ENCODE measurements at places on chromosomes 7 and 10.

DNA sequence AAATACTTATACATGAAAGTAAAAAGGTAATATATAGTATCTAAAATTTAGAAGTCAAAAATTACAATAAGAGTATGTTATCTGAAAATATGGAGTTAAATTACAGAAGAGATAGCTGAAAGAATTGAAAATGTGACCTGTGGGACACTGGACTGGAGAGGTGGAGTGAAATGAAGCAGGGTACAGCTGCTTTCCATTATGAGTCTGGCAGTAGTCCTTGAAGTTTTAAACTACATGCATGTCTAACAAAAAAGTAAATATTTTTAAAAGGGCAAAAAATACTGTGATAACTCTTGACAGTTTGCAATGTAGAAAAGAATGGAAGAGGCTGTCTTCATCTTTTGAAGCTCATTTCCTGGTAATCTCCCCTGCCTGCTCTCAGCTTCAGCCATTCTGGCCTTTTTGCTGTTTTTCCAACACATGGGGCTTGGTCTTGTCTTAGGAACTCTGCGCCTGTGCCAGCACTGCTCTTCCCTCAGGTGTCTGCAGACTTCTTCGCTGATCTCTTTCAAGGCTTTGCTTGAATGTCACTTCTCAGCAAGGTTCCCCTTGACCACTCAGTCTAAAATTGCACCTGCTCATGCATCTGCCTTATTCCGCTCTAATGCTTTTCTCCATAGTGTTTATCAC is 36.9 kb downstream of the PTPRZ1 start:
- H3K27ac ChIP-seq: no peak overlapping the region
- no peak overlapping the region for H3K4me3 ChIP-seq
- H3K27me3 ChIP-seq: no peaks in the 10 kb centered on the region
- no peak for DNase-seq
- peaks cover 3% of the 10 kb centered on the region for H3K4me1 ChIP-seq
- no peaks in the 10 kb centered on the region for H3K36me3 ChIP-seq

DNA sequence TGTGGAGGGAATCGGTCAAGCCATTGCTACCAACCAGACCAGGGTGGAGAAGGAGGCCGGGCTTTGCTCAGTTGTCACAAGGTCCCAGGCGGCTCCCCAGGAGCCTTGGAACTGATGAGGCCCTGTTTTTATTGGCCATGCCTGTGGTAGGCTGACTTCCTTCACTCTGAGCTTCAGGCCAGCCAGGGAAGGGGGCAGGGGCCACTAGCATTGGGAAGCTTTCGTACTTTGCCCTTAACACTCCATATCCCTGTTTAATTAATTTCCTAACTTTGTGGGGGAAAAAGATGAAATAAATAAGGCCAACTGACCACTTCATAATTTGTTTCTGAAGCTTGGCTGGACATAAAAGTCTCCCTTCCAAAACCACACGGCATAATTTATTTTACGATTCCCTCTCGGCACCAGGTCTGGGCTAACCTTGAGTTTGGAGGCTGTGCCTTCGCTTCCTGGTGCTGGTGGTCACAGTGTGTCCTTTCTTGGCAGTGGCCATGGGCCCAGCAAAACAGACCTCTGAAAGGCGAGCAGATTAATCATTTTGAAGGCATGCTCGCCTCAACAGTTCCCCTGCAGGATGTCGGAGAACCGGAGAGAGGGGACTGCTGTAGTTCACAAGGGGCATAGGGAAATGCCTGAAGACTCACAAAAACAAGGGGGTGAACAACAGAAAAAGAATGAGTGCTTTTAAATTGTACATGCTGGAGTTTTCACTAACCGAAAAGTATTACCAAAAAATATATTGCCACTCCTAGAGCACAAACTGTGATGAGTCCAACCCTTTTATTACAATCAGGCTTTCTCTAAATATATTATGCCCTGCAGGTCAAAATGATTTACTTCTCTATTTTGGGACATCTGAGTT is 966.0 kb downstream of the LRMDA start:
- H3K4me1 ChIP-seq: peaks cover 8% of the 10 kb centered on the region
- no peak for DNase-seq
- H3K27me3 ChIP-seq: no peaks in the 10 kb centered on the region
- H3K27ac ChIP-seq: no peak overlapping the region
- H3K4me3 ChIP-seq: no peak overlapping the region

DNA sequence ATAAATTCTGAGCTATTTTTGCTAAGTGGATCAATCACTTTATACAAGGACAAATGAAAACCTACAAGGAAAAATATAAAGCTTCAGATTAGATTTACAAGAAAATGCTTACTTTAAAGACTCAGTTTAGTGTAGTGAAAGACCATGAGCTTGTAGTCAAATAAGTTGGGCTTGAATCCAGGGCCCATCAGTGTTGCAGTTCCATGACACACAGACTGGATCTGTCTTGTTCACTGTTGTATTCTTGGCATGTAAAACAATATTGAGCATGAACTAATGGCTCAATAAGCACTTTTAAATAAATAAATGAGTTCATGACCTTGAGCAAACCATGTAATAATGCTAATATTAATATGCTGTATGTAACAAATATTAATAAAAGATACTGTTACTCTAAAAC is 164.6 kb upstream of the KCND2 start:
- H3K4me3 ChIP-seq: no peak overlapping the region
- no peak overlapping the region for H3K27ac ChIP-seq
- no peaks in the 10 kb centered on the region for H3K36me3 ChIP-seq
- H3K27me3 ChIP-seq: no peaks in the 10 kb centered on the region

- no peak for DNase-seq
- no peaks in the 10 kb centered on the region for H3K36me3 ChIP-seq
- no peak overlapping the region for H3K27ac ChIP-seq
- peaks cover 3% of the 10 kb centered on the region for H3K4me1 ChIP-seq
- H3K27me3 ChIP-seq: no peaks in the 10 kb centered on the region
- H3K4me3 ChIP-seq: no peak overlapping the region
These were observed 18.6 kb downstream of the C7orf33 start for GRCh38 chr7:148609045-148609725.

DNA sequence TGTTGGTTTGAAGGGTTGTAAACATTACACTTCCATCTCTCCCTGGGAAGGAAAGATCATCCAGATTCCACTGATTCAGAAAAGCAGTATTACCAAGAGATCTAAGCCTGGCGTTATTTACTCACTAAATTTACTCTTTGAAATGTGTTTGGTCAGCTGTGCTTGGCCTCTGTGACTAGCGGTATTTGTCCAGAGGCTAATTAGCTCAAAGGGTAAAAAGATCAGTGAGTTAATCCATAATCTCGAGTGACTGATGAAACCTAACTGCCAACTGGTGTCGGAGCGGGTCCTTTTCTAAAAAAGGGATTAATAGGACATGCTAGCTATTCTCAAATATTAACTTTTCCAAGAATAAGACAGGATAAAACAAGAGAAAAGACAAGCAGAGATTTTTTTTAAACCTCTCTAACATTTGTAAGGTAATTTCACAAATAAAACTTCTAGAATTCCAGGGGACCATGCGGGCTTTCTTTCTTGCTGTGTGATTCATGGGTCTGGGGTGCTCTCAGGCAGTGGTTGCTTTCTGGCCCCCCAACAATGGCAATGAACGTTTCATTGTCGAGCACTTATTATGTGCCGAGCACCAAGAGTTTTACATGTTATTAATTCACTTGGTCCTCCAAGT is 247.3 kb upstream of the AOAH start:
- no peak for DNase-seq
- H3K36me3 ChIP-seq: no peaks in the 10 kb centered on the region

DNA sequence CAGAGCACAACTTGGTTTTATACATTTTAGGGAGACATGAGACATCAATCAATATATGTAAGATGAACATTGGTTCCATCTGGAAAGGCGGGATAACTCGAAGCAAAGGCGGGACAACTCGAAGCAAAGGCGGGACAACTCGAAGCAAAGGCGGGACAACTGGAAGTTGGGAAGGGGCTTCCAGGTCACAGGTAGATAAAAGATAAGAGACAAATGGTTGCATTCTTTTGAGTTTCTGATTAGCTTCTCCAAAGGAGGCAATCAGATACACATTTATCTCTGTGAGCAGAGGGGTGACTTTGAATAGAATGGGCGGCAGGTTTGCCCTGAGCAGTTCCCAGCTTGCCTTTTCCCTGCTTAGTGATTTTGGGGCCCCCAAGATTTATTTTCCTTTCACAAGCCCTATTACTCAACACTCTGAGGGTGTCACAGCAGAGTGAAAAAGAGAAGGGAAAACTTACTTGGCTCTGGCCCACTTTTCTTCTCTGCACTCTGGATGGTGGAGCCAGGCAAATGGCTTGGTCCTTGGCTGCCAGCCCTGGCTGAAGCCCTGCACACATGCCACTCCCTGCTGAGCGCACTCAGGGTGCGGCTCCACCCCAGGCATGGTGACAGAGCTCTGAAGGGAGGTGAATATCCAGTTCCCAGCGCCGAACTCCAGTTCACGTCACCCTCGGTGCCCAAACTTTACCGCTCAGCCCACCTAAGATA is 46.7 kb downstream of the PARD3 start:
- H3K4me3 ChIP-seq: no peak overlapping the region
- no peaks in the 10 kb centered on the region for H3K27me3 ChIP-seq
- H3K36me3 ChIP-seq: no peaks in the 10 kb centered on the region
- no peak overlapping the region for H3K27ac ChIP-seq
- H3K4me1 ChIP-seq: peaks cover 7% of the 10 kb centered on the region
- DNase-seq: no peak

GRCh38 chr7:133484086-133484485 is 231.2 kb downstream of the EXOC4 start:
- H3K27ac ChIP-seq: no peak overlapping the region
- no peak overlapping the region for H3K4me3 ChIP-seq
- no peak for DNase-seq
- no peaks in the 10 kb centered on the region for H3K4me1 ChIP-seq

DNA sequence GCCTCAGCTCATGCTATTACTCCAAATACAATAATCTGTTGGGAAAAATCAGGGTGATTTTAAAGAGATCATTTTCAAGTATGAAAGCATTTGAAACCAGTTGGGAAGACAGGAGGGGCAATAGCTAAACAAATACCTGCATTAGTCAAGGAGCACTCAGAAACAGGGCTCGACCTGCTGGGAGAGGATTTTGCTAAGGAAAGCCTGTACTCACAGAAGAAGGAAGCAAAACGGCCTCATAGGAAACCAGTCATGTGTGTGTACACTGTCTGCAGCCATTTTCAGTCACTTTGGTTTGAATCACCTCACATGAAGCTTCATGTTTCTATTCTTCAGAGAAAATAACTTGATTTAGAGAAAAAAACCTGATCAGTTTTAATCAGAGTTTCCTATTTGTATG is 38.6 kb downstream of the FZD1 start:
- no peak overlapping the region for H3K27ac ChIP-seq
- H3K4me1 ChIP-seq: no peaks in the 10 kb centered on the region
- H3K27me3 ChIP-seq: no peaks in the 10 kb centered on the region
- no peak overlapping the region for H3K4me3 ChIP-seq
- H3K36me3 ChIP-seq: no peaks in the 10 kb centered on the region
- no peak for DNase-seq

DNA sequence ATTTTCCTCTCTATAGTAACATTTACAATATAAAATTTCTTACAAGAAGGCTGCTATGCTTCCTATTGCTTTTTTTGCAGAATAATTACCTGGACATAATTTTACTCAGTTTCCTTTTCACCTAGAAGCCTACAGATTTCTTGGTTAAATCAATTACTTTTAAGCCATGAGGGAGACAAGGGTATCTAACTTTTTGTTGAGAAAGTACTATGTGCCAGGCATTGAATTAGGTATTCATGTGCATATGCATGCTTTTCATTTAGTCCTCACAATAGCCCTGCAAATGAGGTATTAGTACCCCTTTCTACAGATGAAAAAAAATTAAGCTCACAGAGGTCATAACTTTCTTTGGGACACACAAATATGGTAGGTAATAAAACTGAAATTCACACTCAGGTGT is 16.4 kb downstream of the PCGF6 start:
- H3K4me1 ChIP-seq: no peaks in the 10 kb centered on the region
- H3K4me3 ChIP-seq: no peak overlapping the region
- H3K27ac ChIP-seq: no peak overlapping the region
- DNase-seq: no peak

DNA sequence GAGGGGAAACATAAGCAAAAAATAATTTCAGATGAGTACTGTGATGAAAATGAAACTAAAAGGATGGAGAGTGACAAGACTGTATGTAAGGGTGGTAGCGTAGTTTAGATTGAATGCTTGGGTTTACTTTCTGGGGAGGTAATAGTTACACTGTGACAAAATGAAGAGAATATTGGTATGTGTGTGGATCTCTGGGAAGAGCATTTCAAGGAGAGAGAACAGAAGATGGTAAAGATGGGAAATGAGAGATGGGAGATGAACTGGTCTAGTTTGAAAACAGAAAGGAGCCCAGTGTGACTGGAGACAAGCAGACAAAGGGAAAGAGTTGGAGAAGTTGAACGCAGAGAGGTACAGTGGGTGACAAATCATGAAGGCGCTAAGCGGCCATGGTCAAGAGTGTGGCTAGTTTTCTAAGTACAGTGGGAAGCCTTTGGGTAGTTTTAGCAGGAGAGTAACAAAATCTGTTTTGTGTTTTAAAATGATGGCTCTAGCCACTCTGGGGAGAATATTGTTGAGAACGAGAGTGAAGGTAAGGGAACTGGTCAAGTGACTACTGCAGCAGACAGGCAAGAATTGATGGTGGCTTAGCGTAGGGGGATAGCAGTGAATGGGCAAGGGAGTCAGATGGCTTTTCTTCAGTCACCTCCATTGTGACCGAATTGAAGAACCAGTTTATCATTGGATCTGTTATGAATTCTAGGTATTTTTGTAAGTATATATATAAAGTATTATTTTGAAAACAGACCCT is 22.6 kb downstream of the PALS2 start:
- no peak for DNase-seq
- no peak overlapping the region for H3K27ac ChIP-seq
- no peaks in the 10 kb centered on the region for H3K4me1 ChIP-seq
- H3K4me3 ChIP-seq: no peak overlapping the region

- no peaks in the 10 kb centered on the region for H3K36me3 ChIP-seq
- H3K4me3 ChIP-seq: no peak overlapping the region
- no peak for DNase-seq
These were observed 47.0 kb upstream of the AKR1C1 start for GRCh38 chr10:4916086-4916716.

DNA sequence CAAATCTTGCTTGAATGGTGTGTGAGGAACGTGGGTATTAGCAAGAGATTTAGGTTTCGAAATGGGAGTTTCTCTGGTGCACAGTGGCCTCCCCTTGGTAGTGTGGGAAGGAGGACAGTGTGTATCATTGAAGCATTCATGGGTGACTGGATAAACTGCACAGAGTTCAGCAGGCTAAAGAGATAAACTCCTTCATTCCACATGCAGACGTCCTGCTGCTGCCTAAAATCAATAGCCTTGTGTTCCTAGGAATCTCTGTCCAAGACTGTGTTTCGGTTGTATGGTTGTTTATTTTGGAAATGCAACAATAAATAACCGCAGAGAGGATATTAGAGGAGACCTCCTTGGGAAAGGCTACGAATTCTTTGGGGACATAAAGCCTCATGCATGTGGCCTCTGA is 100.9 kb upstream of the FAM171A1 start:
- peaks cover 82% of the 10 kb centered on the region for H3K27me3 ChIP-seq
- DNase-seq: no peak
- no peak overlapping the region for H3K4me3 ChIP-seq
- no peak overlapping the region for H3K27ac ChIP-seq
- H3K36me3 ChIP-seq: no peaks in the 10 kb centered on the region

- no peaks in the 10 kb centered on the region for H3K36me3 ChIP-seq
- no peaks in the 10 kb centered on the region for H3K4me1 ChIP-seq
- no peaks in the 10 kb centered on the region for H3K27me3 ChIP-seq
These were observed 343.7 kb downstream of the RPS24 start for GRCh38 chr10:78377356-78377755.
